ENCODE measurements at places on chromosomes 5 and 9.

- no peak for DNase-seq
Observed at GRCh38 chr5:82991059-82991458, 86.1 kb downstream of the TMEM167A start.

GRCh38 chr5:176533894-176534611, 3.1 kb downstream of the RNF44 start:
- DNase-seq: no peak

- no peak for DNase-seq
Observed at GRCh38 chr5:43602461-43603343, at the start of gene NNT. NNT (plus strand) TSS chr5:43603180; CDS start chr5:43609196, 6,016 bp downstream.

DNA sequence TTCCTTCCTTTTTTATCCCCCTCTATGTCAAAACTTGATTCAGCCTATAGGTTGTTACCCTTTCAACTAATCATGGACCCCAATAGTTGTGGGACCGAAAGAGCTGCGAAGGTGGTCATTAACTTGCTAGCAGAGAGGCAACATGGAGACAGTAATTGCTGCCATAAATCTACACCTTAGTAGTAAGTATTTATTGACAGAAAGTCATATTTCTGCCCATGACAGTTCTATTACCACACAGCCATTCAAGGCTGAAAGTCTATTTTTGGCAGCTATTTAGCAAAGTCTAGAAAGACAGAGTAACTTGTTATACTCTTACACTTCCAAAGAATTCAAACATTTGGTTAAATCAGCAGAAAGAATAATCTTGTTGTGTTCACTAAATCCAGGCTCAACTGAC, 236.2 kb downstream of the PRELID2 start:
- no peak for DNase-seq

DNA sequence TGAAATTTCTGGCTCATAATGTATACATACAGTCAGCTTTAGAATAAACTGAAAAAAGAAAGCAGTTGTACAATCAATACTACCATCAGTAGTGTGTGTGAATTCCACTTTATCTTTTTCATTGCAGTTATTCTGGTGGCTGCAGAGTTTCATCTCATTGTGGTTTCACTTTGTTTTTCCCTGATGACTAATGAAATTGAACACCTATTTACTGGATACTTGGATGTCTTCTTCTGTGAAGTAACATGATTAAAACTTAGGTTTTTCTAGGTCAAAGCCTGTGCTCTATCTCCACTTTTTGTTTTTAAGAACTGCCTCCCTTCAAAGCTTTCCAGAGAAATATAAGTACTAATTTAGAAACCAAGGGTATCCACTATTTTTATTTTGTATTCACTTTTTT, 174.3 kb downstream of the TRPM3 start:
- DNase-seq: no peak

DNA sequence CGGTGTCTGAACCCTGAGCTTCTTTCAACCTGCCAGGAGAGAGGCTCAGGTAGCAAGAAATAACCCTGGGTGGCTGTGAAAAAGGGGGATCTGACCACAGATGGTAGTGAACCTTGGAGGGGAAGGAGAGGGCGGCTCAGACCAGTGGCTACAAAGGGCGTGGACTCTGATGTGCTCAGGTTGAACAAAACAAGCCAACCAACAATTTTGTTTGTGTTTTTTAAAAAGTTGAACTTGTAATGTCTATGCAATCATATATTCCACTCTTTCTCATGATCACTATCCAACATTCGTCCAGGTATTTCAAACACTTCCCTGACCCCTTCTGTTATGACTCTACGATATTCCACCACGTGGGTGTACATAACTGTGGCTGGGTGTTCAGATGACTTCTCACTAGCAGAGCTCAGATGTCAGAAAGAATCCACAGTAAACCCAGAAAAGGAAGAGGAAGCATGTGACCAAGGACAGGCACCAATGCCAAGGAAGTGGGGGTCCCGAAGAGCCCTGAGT, 20.0 kb downstream of the PTPN3 start:
- DNase-seq: no peak

DNA sequence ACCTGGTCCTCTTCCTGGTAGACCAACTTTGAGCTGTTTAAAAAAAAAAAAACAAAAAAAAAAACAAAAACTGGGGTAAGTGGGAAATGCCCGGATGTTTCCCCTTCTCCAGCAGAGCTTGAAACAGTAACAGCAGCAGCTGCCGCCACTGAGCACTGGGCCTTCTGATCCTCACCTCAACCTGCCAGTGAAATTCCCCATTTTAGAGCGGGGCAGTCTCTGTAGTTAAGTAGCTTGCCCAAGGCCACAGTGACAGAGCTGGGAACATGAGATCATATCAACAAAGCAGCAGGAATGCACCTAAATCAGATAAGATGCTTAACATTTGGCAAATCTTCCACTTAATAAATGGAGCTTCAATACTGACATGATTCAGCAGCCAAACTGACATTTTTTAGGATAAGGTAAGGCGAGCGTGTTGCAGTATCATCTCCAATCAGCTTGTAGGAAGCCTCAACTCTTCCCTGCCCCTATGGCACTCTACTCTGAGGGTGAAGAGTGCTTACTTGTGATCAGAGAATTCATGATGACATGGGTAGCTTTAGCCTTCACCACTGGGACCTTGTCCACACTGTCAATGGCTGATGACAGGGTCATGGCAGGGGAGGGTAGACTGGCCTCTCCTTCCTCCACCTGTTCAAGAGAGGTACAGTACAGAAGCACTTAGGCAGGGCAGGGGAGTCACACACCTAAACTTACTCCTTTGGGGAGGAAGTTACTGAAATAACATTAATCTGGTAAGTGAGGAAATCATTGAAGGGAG, 9.3 kb downstream of the KIAA1191 start:
- DNase-seq: no peak

- no peak for DNase-seq
Observed at GRCh38 chr9:23342291-23342690, 483.7 kb downstream of the ELAVL2 start.

DNA sequence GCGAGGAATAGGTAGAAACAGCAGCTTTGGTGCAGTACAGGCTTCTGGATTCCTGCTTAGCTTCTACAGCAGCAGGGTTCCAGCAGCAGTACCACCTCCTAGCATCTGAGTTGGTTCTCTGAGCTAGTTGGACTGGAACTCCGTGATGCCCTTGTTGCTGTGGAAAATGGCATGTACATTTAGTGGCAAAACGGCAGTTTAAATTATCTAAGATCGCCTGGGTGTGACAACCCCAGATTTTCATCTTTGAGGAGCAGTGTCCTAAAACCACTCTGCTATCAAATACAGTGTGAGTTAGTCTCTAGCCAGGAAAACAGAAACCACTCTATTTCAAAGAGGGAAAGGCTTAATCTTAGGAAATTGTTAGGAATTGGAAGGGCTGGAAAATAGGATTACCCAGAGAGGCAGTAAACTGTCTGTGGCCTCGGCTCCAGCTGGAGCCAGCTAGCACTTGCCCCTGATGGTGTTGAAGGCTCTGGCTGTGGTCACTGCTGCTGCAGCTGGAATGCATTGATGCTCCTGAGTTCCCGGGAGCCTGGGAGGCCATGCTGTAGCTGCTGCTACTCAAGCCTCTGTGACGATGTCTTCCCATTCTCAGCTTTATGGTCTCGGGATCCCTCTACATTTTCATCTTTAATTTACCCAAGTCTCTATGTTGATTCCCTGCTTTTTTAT, 29.4 kb downstream of the RAD23B start:
- DNase-seq: no peak
